COR-L47 (cell line): ENCODE measurements at places on chromosomes 3 and 15.

DNA sequence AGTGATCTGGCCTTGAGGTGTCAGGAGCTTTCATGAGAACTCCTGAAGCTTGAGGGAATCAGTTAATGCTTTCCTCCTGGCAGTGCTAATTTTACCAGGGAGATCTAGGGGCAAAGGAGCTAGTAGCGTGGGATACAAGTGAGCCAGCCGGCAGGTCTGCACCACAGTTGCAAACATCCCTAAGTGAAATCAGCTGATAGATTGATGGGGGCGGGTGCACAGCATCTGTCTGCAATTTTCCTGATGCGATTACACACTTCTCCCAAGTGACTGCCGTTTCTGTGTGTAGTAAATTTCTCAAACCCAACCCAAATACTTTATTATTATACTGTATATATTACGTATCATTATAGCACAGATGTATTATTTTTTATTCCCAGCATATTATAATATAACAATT lies 304.5 kb downstream of the AGBL1 start:
- DNase-seq = no peak

- DNase-seq = no peak
Measured at GRCh38 chr3:67447393-67447792, 207.0 kb downstream of the SUCLG2 start.

DNA sequence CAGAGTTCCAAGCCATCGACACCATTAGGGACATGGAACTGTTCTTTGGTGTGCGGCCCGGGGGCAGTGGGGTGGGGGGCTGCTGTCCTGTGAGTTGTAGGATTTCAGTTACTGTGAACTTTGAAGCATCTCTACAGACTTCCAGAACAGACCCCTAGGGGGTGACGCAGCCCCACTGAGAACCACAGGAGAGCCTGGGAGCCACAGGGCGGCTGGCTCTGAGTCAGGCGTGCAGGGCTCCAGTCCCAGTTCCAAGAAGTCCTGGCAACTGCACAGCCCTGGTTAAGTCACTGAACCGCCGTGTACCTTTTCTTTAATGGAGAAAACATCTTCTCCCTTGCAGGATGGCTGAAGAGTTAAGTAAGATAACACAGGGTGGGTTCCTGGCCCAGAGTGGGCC lies 23.5 kb upstream of the LRTM1 start:
- peak; percentile 1 for DNase-seq

DNA sequence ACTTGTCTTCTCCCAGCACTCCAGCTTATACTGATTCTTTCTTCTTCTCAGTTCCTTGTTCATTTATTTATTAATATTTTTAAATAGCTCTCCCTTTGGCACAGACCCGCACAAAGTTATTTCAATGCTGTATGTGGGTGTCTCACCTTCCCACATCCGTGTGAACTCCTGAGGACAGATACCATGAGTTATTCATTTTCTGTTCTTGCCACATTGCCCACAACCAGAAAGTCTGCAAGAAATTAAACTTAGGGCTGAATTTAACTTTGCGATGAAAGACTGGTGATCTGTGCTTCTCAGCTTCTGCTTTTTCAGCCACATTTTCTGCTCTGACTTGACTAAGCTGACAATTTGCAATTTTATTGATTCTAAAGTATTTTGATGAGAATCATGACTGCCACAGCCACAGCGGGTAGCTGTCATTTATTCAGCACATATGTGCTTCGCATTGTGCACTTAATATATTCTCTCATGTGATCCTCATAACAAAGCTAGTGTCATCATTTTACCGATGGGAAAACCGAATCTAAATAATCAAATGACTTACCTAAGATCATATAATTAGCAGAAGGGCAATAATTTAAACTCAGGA lies 569.8 kb downstream of the EDEM1 start:
- DNase-seq = no peak

DNA sequence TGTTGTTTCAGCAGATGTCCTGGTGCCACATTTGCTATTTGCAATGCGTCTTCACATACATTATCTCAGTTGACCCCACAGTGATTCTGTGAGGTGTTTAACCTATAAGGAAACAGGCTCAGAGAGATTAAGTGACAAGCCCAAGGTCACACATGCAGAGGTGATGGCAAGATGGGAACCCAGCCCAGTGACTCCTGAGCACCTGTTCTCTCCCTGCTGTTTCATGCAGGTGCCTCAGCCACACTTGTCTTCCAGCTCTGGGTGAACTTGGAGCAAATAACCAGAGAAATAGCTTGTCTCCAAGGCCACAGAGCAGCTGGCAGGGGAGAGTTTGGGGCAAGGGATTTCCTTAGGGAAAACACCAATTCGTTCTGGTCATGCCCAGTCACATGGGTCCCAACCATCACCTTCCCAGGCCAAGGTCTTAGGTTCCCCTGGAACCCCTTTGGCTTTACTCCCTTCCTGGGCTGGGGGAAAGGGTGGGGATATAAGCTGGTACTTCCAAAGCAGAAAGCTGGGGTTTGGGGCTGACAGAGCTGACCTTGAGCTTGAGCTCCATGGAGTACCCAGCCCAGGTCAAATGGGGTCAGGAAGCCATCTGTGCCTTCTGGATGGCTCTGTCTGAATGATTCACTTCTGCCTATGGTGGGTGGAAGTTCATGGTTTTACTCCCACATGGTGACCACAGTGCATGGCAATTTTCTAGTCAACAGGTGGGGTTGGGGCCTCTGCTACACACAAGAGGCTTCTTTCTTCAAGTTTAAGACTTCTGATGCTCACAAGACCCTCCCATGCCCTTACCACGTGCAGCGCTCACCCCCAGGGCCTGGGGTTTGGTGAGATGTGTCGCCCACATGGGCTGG lies 22.4 kb downstream of the LIPC start:
- no peak for DNase-seq

DNA sequence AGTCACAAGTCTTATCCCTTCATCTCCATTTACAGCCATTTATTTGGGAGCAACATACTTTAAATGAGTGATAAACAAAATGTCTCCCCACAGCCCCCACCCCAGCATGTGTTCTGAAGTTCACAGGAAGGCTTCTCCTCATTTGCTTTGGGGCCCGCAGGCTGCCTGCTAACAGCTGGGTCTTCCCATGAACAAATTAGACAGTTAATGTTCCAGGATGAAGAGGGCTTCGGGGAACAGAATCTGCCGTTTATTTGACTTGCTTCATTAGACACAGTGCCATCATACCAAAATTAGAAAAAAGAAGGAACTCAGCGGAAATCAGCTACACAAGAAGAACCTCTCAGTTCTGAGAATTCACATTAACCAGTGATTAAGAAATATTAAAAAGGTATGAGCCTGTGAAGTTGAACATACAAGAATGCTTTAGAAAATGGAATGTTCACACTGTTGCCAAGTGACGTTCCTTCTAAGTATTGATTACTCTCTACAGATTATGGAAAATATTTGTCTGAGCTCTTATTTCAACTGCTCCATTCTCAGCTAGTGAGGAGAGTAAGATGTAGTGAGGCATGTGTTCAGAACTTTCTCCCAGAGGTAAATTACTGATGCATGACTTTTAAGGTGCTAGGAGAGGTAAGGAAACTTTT lies 107.5 kb upstream of the THBS1 start:
- DNase-seq = no peak

DNA sequence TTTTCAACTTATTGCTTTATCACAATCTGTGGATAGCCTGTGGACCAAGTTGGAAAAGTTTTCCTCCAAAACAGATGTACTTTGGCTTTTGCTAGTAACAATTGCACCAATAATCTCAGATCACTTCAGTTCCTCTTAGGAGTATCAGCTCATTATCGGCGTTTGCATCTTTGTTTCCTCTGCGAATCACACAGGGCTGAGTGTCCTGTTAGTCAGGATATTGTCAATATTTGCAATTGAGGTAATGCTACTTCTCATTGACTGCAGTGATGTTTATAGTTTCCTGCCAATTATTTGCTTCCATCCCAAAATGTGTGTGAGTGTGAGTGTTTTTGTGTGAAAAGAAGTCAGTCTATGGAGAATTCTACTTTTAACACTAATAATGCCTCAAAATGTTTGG lies 545.0 kb downstream of the SI start:
- peak; percentile 53 for DNase-seq

GRCh38 chr15:49423901-49424550 lies 984 bp downstream of the FGF7 start:
- DNase-seq = no peak

- no peak for DNase-seq
Measured at GRCh38 chr15:37888356-37888755, 46.1 kb upstream of the TMCO5A start.
